ENCODE measurements at places on chromosomes 1 and 21.

GRCh38 chr1:246782120-246782900 lies 58.1 kb downstream of the SCCPDH start:
- no peak for DNase-seq

DNA sequence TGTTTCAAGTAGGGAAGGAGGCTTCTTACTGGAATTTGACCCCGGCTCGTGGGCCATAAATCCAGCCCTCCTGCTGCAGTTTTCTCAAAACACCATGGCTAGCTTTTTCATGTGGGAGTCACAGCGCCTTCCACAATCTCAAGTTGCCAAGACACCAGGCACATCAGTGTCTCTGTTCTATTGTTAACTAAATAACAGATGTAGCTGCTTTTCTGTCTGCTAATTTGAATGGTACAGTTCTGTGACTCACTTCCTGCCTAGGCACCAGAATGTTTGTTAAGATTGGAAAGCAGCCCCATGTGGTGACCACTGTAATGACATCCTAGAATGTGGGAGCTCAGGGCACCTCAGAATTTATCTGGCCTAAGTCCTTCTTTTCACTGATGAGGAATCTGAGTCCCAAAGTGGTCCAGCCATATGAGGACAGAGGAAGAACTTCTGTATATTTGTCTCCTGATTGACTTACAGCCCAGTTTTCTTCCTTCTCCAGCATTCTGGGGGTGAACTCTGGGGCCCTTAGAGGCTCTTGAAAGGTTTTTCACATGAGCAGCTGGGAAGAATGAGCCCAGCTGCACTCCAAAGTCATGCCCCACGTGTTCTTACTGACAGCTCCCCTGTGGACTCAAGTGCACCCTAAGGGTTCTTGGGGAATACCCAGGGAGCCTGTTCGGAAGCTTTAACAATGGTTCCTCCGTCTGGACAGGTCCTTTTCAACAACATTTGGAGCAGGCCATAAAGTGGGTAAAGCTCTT lies 27.5 kb downstream of the TRIM45 start:
- no peak for DNase-seq

GRCh38 chr1:78833491-78833890 lies 173.0 kb downstream of the ADGRL4 start:
- DNase-seq = no peak

- no peak for DNase-seq
These were observed 347.4 kb upstream of the PTBP2 start for GRCh38 chr1:96374076-96374762.

Measured in NCI-H1105 (cell line).